ENCODE measurements at places on chromosomes 2 and 18.

DNA sequence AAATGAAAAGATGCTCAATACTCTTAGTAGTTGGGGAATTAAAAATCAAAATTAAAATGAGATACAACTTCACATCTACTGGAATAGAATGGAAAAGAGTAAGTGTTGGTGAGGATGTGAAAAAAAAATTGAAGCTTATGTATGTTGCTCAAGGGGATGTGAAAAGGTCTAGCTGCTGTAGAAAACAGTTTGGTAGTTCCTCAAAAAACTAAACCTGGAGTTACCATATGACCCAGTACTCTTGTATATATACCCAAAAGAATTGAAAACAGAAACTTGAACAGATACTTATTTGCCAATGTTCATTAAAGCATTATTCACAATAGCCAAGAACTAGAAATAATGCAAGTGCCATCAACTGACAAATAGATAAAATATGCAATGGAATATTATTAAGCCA, 208.4 kb downstream of the FIGN start:
- no peak for DNase-seq

DNA sequence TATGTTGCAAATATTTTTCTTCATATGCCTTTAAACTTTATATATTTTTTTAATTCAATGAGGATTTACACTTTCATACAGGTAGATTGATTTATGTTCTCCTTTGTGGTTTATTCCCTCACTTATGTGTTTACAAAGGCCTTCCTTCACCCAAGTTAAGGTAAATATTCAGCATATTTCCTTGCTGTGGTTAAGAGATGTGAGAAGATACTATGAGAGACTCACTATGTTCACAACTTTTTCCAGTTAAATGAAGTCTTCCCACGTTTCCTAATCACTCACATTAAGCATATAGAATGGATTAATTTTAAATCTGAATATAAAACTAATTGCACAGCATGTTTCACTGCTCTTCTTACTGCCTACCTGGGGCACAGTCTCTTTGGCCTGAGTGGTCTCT, 597 bp downstream of the PECR start:
- DNase-seq, result no peak

DNA sequence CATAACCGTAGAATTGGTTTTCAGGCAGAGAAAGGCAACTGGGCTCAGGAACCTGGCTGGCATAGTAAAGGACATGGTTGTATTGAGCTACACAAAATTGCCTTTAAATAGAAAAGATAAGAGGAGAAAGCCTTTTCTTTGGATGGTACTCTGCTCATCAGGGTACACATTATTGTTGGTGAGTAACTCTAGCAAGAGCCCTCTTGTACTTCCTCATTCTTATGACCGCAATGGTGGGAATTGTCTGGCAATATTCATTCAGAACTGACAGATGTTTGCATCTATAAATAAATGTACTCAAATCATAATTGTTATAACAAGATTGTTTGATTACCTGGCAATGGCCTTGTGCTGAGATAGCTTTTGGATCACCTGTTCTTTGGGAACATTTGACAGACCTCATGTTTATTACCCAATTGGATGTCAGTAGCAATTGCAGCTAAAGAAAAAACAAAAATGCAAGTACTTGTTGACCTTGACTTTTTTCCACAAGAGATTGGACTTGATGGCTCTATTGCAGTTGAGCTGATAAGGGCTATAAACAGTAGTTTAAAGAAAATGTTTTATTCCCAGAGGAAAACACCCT, 43.9 kb downstream of the MEIS1 start:
- no peak for DNase-seq

GRCh38 chr2:75570948-75571729, 10.4 kb upstream of the EVA1A start:
- no peak for DNase-seq

DNA sequence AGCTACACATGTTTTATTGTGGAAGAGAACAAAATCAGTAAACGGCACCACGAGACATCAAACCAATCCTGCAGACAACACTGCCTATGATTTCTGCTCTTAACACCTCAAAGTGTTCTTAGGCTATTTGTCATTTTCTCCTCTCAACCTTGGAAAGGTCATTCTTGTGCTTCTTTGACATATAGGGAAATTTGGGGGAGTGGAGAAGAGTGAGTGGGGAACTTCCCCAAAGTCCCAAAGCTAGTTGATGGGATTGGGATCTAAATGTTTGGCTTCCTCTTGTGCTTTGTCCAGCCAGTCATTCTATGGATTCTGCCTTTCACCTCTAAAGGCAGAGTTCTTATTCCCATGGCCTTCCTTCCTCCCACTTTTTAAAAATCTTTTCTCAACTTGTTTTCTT, 5.8 kb upstream of the MRO start:
- no peak for DNase-seq

- peak; percentile 83 for DNase-seq
Measured at GRCh38 chr18:22667616-22668422, 250.1 kb upstream of the CTAGE1 start.

- peak; percentile 0 for DNase-seq
Measured at GRCh38 chr18:66993492-66993891, 389.6 kb upstream of the CDH19 start.

GRCh38 chr2:45177870-45178269, 168.6 kb upstream of the SIX2 start:
- DNase-seq, result peak; percentile 72

- no peak for DNase-seq
Measured at GRCh38 chr2:223548194-223548593, 54.0 kb downstream of the SCG2 start.

DNA sequence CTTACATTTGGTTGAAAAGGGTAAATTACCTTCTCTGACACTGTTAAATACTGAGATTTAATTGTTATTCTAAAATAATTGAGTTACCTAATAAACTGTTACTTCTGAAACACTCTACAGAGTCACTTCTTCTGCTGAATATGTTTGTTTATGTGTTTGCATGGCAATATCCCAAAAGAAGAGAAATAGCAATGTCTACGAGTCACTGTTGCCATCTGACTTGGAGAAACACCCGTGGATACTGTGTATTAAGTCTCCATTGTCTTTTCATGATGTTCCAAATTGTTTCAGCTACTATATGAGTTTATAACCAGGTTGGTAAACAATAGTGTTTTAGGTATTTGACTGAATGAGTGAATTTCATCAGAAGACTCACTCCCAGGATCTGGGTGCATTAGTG, 754.2 kb upstream of the ID2 start:
- no peak for DNase-seq

DNA sequence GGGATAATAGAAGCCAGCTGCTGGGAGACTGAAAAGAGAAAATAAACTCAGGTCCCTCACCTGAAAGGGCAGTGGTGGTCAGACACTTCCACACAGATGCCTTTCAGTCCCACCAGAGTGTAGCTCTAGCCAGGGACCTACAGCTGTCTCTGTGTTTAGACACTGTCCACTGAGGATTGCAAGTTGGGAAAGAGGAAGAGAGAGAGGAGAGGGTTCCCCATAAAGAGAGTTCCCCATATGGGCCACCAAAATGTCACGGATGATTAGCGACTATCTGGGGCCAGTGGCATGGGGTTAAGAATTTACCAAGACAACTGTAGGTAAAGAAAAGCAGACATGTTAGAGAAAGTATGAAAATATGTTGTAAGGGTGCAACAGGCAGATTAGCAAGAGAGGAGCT, 36.7 kb upstream of the SKA1 start:
- DNase-seq, result no peak

- DNase-seq, result no peak
Measured at GRCh38 chr2:166671801-166672200, 177.8 kb upstream of the SCN7A start.

DNA sequence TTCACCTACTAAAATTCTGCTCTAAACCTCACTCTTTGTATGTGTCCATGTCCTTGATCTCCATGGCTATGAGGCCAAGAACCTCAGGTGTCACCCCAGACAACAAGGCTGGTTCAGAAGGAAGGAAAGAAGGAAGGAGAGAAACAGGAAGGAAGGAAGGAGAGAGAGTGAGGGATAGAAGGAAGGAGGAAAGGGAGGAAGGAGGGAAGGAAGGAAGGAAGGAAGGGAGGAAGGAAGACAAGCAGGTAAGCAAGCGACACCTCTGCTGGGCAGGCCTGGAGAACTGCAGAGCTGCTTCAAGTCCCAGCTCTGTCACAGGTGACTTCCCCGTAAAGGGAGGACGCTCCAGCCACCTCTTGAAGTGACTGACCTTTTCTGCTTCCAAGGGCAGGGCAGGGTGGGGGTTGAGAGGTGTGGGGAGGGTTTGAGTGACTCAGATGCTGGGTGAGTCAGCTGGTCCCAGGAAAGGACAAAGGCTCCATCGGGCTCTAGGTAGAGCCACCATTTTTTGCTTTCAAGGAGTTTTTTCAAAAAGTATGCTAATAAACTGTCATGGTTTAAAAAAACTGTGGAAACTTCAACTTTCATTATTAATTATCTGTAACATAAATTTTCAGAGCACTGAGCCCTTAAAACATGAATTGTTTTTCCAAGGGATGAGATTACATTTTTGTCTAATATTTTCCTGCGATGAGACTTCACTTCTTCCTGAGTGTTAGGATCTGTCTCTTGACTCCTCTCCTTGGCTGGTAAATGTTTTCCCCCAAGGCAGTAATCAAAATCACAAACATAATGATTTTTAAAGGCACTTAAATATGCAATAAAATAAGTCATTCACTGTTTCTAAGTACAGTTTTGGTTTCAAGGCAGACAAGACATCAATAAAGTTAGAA, 90.1 kb upstream of the L3MBTL4 start:
- no peak for DNase-seq

DNA sequence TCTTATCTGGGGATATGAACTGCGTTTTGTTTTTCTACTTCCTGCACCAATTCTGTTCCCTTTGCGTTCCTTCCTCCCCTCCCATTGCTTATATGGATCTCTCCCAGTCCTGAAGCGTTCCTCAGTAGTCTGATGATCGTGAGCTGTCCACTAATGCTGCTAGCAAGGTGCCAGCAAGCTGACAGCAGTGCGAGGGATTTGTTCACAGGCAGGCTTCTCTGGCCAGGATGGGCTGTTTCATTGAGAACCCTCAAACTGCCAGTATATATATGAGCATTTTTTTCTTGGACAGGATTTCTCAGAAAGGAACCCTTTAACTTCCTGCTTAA, 40.1 kb downstream of the GTF3C3 start:
- no peak for DNase-seq

GRCh38 chr2:166239548-166239947, 111.7 kb upstream of the SCN1A start:
- peak; percentile 74 for DNase-seq

DNA sequence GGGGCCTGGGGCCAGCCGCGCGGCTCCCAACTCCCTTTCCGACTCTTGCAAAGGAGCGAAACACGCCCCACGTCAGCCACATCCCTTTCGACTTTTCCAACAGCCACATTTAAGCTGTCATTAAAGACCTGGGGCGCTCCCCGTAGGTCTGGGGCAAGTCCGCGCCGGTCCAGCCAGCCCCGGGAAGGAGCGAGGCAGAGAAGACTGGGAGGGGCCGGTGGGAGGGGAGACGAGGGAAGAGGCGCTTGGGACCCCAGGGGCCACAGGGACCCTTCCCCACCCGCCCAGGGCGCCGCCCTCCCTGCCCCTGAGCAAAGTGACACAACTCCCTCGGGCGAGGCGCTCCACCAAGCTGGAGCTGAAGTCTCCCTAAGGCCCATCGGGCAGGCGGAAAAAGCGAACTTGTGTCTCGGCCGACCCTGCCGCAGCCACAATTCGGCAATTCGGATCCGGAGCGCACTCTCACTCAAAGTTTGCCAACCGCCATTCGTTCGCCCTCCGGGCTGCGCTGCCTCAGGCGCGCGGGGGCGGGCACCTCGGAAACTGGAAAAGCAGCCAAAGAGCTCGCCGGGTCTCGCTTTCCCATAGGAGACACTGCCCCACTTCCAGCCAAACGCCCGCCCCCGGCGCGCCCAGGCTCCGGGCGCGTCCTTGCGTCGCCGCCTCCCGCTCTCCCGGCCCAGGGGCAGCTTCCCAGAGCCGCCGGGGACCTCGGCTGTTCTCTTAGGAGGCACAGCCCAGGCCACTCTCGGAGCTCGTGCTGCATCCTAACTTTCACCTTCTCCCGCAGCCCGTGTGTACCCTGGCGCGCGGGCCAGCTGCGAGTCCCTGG, 1.1 kb upstream of the KCTD1 start:
- DNase-seq, result peak; percentile 57

DNA sequence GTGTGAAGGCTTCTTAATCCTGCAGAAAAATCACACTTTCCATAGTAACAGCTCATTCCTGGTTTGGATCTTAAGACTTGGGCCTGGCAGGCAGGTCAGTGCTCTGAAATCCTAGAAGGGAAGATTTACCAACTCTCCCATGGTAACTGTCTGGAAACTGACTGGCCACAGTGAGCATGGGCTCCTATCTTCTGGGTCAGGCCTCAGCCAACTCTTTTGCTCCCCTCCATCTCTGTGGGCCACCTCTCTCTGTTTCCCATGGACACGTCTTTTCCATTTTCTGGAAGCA, 86.7 kb downstream of the ACAA2 start:
- DNase-seq, result no peak

Data from RWPE1 (cell line).